ENCODE measurements at places on chromosomes 6 and 20.
A peak's percentile ranks its signal among the peaks of the same experiment; 100 is the strongest.

GRCh38 chr20:24441661-24442060, 27.8 kb upstream of the SYNDIG1 start:
- DNase-seq: no peak

DNA sequence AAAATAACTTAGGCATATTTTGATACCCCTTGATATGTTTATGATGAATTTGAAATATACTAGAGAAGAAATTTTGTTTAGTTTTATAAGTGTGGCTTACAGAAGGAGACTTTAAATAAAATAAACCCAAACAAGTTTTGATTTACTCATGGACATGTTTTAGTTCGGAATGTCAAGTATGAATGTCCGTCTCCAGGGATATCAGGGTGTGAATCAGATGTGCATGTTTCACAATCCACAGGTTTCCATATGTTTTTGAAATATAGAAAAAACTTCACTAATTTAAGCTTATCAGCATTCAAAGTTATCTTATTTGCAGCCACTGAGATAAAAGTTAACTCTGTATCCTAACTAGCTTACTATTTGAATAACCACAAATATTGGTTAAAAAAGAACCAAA, 51.5 kb downstream of the PLCB1 start:
- no peak for DNase-seq

DNA sequence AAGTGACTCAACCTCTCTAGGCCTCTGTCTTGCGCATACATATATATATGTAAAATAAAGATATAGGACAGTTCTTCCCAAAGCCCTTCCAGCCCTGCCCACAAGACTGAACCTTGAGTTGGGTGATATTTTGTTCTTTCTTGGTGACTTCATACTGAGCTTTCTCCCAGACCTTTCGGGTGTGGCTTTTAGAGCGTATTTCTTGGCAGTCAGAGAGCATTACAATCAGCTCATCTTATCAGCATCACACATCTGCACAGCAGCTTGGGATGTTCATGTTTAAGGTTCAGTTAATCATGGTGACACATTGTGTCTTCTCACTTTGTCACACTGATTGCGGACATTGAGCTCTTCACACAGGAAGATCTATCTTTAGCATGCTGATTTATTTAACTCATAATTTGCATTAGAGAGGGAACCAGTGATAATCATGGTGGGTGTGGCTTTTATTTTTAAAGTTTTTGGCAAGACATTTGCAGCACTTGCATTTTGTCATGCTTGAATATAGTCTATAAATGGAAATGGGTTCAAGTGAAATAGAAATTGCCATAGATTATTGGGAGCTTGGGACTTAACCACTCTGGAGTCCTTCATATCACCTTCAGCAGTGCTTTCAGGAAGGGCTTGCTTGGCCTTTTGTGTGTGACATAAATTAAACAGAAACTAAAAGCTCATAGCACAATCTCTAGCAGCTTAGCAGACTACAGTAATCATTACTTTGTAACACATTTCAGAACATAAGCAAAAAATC, 8.3 kb downstream of the KIF3B start:
- no peak for DNase-seq

- no peak for DNase-seq
Observed at GRCh38 chr20:61513124-61514017, 261.3 kb downstream of the CDH4 start.

GRCh38 chr6:56003616-56004015, 128.2 kb upstream of the BMP5 start:
- DNase-seq: no peak

GRCh38 chr20:60465993-60466686, 507.9 kb downstream of the CDH26 start:
- DNase-seq: no peak

- DNase-seq: peak; percentile 40
Observed at GRCh38 chr6:33904050-33904746, 100.4 kb upstream of the MLN start.

DNA sequence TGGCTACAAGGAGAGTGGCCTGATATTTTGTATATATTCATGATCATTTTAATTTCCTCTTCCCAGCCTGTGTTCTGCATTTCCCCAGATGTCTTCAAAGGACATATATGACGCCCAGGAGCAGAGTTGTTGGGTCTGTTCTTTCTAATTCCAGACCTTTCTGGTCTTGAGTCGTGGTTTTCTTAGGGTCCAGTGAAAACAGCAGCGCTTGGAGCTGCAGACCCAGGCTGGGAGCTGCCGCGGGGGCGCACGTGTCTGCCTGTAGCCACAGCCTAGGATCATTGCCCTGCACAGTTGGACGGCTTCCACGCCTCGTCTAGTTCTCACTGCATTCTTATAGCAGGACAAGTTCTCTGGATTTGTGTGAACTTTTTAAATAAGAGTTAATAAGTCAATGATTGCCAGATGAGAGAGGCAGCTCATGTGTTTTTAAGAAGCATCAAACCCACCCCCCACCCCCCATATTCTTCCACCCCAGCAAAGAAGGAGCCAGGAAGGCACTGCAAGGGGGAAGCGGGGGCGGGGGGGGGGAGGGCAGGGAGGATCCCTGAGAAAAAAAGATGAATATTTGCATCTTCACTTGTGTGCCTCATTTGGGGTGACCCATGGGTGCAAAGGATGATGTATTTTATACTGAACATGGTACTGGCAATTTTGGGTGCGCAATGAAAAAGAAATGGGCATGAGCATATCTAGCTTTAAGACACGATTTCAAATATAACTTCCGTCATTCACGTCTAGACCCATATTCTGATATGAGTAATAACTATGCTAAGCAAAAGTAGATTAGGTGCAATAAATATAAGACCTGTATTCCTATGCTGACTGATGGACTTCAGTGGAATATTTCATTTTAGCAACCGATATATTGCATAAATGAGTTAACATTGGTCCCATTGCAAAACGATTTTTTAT, 160.0 kb downstream of the TBXT start:
- DNase-seq: no peak

GRCh38 chr6:4342407-4343137, 207.2 kb upstream of the ECI2 start:
- DNase-seq: no peak

GRCh38 chr20:43761386-43762340, 34.9 kb upstream of the GTSF1L start:
- no peak for DNase-seq

Data from T follicular helper cell (primary cell).